Activated CD8-positive, alpha-beta memory T cell treated with anti-CD3 and anti-CD28 coated beads for 1 hour (primary cell): ENCODE measurements at places on chromosomes 16 and 17.

- DNase-seq, result no peak
These were observed 3.2 kb downstream of the SHBG start for GRCh38 chr17:7633093-7633492.

DNA sequence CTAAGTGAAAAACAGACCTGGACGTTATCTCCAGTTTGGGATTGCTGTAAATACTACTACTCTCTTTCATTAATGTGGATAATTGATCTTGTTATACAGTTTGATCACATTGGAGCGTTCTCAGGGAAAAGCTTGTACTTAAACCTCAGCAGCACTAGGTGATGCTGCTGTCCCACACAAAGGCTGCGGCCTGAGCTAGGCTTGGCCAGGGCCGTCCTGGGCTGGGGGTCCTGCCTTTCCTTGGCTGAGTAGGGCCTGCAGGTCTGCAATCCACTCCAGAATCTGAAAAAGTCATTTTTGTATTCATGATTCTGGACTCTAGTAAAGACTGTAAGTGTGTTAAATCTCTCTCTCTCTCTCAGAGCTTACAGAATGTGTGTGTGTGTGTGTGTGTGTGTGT is 23.7 kb upstream of the PMFBP1 start:
- DNase-seq, result no peak

DNA sequence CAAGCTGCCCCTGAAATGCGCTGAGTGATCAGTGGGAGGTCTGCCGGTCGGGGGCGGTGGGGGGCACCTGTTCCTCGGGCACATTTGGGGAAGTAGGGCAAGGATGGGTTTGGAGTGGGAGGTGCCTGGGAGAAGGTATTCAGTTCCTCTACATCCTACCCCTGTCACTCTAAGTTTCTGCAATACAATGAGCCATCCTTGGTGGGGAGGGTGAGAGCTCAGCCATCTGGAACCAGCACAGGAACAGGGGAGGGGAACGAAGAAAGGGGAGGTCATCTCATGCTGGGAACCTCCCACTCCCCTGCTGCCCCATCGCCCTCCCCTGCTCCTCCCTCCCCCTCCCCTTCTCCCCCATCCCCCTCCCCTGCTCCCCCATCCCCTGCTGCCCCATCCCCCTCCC is 4.2 kb downstream of the DPH1 start:
- DNase-seq, result no peak

DNA sequence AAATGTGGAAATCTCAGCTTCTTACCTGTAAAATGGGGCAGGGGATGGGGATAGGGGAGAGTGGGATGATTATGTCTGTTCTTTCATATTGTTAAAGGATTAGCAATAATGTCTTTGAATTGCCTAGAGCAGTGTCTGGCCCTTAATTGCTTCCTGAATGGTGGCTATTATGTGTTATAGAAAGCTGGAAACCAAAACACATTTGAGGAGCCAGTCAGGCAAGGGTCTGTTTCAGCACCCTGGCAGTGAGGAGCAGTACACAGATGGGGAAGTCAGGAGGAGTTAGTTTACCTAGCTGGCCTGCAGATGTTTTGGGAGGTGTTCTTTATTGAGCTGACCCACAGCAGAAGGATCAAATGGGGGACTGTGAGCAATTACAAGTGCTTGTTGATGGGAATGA is 63.0 kb downstream of the NUP93 start:
- no peak for DNase-seq

DNA sequence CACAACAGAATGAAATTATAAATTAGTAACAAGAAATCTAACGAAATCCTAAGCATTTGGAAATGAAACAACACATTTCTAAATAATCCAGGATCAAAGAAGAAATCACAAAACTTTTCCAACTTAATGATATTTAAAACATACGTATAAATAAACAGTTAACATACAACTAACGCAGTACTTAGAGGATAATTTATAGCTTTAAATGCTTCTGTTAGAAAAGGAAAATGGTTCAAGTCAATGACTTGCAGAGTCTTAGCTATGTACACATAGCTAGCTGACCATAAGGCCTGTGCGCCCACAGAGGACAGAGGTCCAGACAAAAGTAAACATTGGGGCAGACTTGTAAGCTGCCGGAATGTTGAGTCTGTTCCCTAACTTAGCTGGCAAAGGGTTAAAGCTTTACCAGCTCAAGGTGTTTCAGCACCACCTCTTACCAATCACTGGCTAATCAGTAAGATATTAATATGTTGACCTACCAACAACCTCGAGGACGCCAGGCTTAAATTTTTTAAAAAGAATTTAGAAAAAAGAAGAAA is 84.6 kb downstream of the PARN start:
- no peak for DNase-seq

DNA sequence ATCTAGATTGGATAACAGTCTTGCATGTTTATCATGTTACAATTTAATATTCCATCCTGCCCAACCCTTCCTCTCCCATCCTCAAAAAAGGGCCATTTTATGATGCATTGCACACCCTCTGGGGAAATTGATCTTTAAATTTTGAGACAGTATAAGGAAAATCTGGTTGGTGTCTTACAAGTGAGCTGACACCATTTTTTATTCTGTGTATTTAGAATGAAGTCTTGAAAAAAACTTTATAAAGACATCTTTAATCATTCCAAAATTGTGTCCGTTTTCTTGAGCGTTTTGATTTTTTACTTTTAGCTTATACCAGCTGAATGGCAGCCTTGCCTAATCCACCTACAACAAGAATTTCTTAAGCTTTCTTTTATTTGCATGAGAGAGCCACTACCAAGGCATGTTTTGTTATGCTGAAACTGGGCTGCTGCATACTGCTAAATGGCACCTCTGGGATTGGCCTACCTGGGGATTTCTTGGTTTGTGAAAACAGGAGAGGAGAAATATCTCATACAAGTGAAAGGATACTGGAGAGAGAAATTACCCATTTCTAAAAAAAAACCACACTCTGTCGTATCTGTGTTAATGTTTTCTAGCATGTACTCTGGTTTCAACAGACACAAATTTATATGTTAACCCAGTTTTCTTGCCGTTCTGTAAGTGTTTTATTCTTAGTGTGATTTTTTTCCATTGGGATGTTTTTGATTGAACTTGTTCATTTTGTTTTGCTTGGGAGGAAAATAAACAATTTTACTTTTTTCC is 52.2 kb downstream of the TUBD1 start:
- DNase-seq, result no peak

- DNase-seq, result no peak
These were observed 3.9 kb upstream of the MRPS23 start for GRCh38 chr17:57853695-57854094.

- no peak for DNase-seq
These were observed 10.1 kb downstream of the TK2 start for GRCh38 chr16:66539623-66540469.

GRCh38 chr17:43469145-43469544 is 14.6 kb upstream of the DHX8 start:
- DNase-seq, result no peak

GRCh38 chr17:76271669-76272540 is 6.8 kb downstream of the UBALD2 start:
- DNase-seq, result no peak

DNA sequence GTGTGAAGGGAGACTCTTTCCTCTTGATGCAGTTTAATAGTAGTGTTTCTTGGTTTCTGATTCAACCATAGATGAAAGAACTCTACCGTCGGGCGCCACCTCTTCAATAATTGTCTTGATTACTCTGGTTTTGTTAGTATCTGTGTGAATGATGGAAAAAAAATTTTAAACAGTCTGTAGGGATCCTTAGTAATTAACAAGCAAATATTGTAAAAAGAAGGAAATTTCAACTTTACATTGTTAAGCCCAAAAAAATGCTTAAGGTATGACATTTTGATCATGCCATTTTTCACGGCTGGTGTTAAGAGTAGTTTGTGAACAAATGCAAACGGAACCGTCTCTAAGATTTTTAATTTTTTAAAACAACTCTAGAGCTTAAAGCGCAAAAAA is 4.1 kb downstream of the KRT10 start:
- DNase-seq, result no peak

DNA sequence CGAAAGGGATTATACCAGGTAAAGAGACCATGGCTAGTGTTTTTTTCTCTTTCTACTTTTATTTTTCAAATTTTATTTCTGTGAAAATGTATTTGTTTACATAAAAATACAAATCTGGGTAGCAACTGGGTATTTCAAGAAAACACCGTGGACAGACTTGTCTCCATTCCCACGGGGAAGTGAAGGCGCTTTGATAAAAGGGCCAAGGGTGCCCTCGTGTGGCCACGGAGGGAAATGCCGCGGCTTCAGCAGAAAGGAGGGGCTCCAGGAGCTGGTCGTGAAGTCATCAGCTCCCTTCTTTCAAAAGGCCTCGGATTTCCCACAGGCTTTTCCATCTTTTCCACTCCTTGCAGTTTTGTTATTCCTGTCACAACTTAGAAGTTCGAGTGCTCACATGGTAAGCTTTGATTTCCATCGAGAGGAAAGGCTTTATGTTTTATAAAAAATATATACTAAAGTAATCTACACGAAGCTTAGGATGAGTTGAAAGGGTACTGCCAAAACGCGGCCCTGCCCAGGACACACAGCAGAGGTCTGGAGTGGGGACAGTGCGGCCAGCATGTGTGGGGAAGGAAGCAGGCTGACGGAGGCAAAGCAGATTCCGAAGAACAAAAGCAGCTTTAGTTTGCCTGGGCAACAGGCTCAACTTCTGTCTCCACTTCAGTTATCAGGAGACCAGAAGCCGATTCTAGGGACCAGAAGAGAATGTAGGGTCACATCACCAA is 15.3 kb upstream of the MNT start:
- peak; percentile 75 for DNase-seq

GRCh38 chr16:89536886-89537548 is 23.5 kb upstream of the RPL13 start:
- no peak for DNase-seq

DNA sequence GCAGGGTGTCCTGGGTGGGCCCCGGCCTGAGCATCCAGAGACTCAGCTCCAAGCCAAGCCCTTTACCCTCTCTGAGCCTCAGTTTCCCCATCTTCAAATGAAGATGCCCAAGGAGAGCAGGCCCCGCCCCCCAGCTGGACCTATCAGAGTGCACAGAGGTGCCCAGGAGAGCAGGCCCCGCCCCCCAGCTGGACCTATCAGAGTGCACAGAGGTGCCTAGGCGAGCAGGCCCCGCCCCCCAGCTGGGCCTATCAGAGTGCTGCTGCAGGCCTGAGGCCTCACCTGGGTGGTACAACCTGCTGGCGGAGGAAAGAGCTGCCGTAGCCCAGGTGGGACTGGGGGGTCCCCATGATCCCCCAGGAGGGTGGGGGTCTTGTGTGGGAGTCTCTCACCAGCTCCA is 3.4 kb upstream of the SSTR5 start:
- no peak for DNase-seq

GRCh38 chr17:16286009-16286946 is 67.0 kb downstream of the CENPV start:
- peak; percentile 51 for DNase-seq

DNA sequence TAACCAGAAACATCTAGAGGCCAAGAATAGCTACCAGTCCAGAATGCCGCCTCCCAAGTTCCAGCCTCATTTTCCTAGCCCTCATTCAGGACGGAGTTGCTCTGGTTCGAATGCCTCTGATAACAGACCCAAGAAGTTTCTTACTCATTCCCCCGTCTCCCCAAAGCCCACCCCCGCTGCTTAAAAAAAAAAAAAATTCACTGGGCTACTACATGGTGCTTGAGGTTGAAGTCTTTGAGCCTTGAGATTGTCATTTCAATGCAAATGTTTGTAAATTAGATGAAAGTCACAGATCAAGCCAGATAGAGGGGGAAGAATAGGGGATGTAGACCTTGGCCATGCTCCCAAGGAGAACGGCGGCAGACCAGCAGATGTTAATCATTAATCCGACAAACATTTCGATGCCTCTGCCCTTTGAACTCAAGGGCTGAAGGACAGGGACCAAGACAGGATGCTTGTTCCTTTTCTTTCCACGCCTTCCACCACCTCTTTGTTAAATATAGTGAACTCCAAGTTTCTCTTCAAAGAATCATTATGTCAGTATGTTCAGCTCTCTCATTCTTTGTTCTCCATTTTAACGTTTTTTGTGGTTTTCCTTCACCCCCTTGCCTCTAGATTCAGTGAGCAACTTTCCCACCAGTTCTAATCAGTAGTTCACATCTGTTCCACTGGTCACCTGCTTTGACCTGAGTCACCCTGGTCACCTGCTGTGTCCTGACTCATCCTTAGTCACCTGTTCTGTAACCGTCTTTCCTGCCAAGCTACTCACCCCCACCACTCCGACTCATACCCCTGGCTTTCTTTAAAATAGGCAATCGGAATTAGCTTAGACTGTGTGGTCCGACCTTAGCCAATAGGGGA is 190.3 kb downstream of the CPPED1 start:
- DNase-seq, result no peak

- DNase-seq, result no peak
These were observed 34.2 kb downstream of the PPM1E start for GRCh38 chr17:58789831-58790230.

DNA sequence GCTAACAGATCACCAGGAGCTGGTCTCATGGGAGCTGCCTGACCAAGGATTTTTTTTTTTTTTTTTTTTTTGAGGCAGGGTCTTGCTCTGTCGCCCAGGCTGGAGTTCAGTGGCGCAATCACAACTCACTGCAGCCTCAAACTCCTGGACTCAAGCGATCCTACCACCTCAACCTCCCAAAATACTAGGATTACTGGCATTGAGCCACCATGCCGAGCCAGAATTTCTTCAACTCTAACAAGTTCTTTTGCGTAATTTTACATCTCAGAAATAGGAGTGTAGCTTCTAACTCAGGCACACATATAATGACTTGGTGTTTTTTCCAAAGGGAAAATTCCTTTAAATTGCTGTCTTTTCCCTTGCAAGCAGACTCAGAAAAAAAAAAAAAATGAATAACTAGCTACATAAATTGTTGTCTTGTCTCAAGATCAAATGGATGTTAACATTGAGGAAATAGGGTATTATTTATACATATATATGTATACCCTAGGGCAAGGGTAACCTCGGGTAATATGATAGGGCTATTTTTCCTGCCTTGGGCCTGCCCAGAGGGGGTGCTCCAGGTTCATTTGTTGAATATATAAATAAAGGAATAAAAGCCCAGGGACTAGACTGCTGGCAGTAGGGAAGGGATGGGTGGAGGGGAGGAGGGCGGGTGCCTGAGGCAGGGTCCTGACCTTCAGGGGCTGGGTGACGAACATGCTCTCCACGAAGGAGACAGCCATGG is 42.8 kb upstream of the GCSH start:
- DNase-seq, result no peak

GRCh38 chr17:78013683-78014467 is 55.4 kb downstream of the TNRC6C start:
- peak; percentile 33 for DNase-seq

DNA sequence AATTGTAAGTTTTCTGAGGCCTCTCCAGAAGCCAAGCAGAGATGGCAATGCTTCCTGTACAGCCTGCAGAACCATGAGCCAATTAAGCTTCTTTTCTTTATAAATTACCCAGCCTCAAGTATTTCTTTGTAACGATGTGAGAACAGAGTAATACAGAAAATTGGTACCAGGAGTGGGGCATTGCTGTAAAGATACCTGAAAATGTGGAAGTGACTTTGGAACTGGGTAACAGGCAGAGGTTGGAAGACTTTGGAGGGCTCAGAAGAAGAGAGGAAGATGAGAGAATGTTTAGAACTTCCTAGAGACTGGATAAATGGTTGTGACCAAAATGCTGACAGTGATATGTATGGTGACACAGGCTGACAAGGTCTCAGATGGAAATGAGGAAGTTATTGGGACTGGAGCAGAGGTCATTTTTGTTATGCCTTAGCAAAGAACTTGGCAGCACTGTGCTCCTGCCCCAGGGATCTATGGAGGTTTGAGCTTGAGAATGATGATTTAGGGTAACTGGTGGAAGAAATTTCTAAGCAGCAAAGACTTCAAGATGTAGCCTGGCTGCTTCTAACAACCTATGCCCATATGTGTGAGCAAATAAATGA is 23.1 kb downstream of the PRDM7 start:
- no peak for DNase-seq
